ENCODE measurements at places on chromosomes 3 and 15.

- no peak for DNase-seq
Observed at GRCh38 chr3:188936597-188937107, 235.1 kb upstream of the TPRG1 start.

DNA sequence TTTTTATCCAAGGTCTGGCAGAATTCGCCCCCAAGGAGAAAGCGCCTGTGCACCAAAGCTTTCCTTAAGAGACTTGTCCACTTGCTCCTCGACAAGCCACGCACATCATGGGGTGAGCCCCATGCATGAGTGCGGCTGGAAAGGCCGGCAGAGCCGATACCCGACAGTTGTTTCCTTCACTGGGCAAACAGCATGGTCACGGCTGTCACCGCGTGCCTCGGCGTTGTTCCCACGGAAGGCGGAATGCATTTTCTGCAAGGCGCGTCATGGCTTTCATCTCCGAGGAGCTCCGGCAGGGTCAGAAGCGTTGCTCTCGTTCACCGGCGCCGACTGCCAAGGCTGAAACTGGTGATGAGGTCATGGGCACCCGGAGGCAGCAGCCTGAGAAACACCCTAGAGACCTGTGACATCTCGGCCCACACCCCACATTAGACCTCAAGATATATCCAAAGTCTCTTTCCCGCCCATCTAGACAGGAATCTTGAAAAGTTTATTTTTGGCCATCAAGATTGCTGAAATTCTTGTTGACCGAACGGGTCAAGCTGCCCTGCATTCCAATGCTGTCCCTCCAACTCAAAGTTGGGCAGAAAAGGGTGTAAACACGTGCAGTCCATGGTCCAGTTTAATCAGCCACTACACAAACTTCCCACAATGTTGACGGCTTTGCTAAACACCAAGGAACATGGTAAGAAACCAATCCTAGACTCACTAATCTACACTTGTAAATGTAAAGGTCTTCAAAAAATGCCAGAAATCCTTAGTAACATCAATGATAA is 604 bp upstream of the TJP1 start:
- peak; percentile 59 for DNase-seq

- DNase-seq, result no peak
Observed at GRCh38 chr3:188404701-188405100, 250.7 kb downstream of the LPP start.

DNA sequence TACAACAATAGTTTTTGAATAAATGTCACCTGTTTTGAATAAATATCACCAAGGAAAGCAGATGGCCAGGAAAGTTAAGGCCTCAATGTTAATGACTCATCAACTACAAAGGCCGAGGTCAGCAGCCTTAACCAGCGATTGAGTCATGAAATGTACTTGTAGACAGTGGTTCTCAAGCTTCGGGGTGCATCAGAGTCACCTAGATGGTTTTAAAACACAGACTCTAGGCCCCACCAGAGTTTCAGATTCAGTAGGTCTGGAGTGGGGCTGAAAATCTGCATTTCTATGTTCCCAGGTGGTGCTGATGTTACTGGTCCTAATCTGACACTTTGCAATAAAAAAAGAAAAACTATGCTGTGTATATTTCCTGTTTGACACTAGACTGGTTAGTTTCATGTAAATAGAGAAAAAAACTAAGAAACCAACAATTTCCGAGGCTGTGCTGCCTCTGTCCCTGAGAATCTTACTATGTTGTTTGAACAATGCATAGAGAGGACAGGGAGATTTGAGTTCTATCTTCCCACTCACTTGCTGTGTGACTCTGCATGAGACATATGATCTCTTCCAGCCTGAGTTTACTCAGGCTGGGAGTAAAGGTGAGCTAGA is 9.8 kb downstream of the RAB27A start:
- DNase-seq, result peak; percentile 84

DNA sequence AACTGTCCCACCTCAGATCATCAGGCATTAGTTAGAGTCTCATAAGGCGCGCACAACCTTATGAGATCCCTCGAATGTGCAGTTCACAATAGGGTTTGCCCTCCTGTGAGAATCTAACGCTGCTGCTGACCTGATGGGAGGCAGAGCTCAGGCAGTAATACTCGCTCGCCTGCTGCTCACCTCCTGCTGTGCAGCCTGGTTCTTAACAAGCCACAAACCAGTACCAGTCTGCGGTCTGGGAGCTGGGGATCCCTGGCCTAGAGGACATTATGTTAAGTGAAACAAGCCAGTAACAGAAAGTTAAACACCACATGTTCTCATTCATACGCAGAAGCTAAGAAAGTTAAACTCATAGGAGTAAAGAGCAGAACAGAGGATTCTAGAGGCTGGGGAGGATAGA is 47.0 kb downstream of the MAP3K13 start:
- no peak for DNase-seq

DNA sequence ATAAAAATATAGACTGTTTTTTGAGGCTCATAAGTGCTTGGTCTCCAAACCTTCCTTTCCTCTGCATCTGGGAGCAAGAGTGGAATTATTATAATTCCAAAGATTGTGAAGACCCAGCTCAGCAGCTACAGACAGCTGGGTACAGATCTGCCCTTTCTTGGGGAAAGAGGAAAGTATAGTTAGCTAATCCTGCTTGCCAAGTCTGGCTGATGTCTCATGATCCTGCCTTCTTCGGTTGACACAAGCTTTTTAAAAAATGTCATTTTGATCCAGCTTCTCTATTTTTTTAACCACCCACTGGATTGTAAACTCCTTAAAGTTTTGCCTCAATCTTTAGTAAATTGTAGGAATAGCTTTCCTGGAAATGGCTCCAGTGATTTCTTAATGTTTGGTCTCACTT is 181.1 kb downstream of the LRTM1 start:
- no peak for DNase-seq
